ENCODE measurements at places on chromosomes 7 and 10. TPM values are rescaled to one million over a fixed set of nuclear protein-coding genes. Genes with fewer than 3 reads are reported as not detected.

GRCh38 chr7:129228633-129229032 is 3.8 kb downstream of the AHCYL2 start:
- no peak for DNase-seq

GRCh38 chr10:58384095-58384494 is 1.1 kb upstream of the TFAM start:
- DNase-seq: no peak

DNA sequence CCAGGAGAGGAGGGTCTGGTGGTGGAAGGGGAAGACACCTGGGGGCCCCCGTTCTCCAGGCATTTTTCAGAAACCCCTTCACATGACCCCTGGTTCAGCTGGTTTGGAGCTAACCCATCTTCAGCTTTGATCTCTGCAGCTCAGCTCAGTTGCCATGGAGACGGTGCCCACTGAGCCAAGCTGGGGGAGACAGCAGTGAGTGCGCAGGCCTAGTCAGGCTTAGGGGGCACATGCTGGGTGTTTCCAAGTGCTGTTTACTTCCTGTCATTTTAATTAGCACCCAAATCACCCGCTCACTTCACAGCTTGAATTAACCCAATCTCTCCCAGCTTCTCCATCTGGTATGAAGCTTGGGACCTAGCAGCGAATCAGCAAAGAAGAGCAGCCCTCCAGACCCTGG is 9.0 kb downstream of the SPOCK2 start:
- DNase-seq: no peak

GRCh38 chr7:29084832-29085231 is 61.5 kb downstream of the CPVL start:
- DNase-seq: no peak

APBB1IP gene
- 0.07 TPM for total RNA-seq

DNA sequence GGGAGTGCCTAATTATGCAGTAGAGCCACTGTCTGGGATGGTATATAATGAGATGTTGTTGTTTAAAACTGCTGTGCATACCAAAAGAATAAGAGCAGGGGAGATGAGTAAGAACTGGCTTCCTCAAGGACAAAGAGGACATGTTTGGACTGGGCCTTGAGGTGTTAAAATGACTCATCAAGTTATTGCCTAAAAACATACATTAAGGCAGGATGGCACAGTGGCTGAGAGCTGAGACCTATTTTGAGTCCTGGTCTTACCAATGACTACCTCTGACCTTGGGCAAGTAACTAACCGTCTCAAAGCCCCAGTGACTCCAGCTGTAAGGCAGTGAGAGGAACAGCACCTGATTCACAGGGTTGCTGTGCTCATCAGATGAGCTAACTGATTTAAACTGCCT is 71.1 kb downstream of the CFAP58 start:
- no peak for DNase-seq

- no peak for DNase-seq
Observed at GRCh38 chr10:34112171-34112782, 702.8 kb downstream of the PARD3 start.

DNA sequence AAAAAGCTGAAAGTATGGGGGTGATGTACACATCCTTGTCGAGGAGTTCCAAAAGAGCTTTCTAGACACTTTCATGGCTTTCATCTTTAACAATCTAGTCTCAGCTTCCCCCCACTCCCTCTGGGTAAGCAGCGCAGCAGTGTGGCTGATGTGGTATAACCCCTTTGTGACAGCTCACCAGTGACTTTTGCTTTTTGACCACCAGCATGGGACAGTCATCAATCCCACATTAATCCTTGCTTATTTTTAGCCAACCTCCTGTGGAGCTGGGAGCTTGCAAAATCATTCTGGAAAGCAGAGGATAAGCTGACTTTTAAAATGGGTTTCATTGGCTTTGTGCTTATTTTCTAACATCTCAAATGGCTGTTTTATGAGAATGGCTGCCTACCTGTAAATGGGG is 272.7 kb downstream of the HDAC9 start:
- no peak for DNase-seq

DNA sequence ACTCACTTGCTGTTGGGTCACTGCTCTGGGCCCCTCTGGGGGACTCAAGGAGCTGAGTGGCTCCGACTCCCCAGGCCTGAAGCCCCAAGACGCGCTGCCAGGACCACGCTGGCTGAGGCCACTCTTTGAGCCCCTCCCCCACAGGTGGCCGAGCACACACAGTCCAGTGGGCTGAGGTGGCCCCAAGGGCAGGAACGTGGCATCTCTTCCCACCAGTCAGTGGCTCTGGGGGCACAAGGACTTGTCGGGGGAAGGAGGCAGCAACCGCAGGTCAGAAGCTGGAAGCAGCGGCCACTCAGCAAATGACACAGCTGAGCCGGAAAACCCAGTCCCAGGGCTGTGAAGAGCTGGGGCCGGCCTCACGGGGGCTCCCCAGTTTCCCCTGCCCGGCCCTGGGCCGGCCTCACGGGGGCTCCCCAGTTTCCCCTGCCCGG is 24.1 kb downstream of the GRIFIN start:
- DNase-seq: no peak

DNA sequence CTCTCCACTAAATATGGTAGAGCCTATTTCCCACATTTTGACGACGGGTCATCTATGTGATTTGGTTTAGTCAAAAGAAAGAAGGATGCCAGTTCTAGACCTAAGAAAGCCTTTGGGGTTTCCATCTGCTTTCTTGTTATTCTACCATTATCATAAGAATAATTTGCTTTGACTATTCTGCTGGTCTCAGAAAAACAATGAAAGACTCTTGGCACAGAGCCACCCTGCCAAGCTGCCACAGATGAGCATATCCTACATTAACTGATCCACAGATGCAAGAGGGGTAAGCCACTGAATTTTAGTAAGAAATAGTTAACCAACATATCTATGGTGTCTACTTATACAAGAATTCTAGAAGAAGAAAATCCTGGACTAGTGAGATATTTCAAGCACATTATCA is 158.6 kb upstream of the MAGI2 start:
- DNase-seq: no peak
